CD8-positive, alpha-beta memory T cell (primary cell): ENCODE measurements at places on chromosomes 16 and 17. TPM values are rescaled to one million over a fixed set of nuclear protein-coding genes. Genes with fewer than 3 reads are reported as not detected.

HS3ST3B1 gene
- total RNA-seq: 5.5 TPM

EVPL gene
- total RNA-seq: 0.11 TPM

SLC6A2 gene
- not detected for total RNA-seq

CBX4 gene
- total RNA-seq: 9.8 TPM

GRCh38 chr17:15233022-15233805, 31.9 kb downstream of the PMP22 start:
- no peaks in the 10 kb centered on the region for H3K4me1 ChIP-seq
- no peaks in the 10 kb centered on the region for H3K27me3 ChIP-seq
- no peak overlapping the region for H3K27ac ChIP-seq
- no peaks in the 10 kb centered on the region for H3K36me3 ChIP-seq

- no peak overlapping the region for H3K4me3 ChIP-seq
- no peaks in the 10 kb centered on the region for H3K27me3 ChIP-seq
- no peaks in the 10 kb centered on the region for H3K36me3 ChIP-seq
- no peak overlapping the region for H3K27ac ChIP-seq
- H3K4me1 ChIP-seq: peaks cover 11% of the 10 kb centered on the region
- DNase-seq: no peak
Measured at GRCh38 chr17:17740615-17741348, 59.5 kb downstream of the RAI1 start.

DNA sequence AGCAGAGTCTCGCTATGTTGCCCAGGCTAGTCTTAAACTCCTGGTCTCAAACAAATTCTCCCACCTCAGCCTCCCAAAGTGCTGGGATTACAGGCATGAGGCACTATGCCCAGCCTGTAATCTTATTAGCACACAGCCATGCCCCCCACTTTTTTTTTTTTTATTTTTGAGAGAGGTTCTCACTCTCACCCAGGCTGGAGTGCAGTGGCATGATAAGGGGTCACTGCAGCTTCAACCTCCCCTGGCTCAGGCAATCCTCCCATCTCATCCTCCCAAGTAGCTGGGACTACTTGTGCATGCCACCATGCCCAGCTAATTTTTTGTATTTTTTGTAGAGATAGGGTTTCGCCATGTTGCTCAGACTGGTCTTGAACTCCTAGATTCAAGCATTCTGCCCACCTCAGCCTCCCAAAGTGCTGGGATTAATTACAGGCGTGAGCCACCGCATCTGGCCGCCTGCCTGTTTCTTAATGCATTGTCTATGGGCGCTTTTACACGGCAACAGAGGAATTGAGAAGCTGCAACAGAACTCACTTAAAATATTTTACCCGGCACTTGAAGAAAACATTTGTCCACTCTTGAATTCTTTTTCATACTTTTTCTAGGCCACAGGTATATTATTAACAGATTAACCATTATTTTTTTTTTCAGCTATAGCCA, 8.8 kb upstream of the CEP20 start:
- no peaks in the 10 kb centered on the region for H3K36me3 ChIP-seq
- H3K27ac ChIP-seq: no peak overlapping the region
- no peaks in the 10 kb centered on the region for H3K27me3 ChIP-seq
- DNase-seq: no peak

DNA sequence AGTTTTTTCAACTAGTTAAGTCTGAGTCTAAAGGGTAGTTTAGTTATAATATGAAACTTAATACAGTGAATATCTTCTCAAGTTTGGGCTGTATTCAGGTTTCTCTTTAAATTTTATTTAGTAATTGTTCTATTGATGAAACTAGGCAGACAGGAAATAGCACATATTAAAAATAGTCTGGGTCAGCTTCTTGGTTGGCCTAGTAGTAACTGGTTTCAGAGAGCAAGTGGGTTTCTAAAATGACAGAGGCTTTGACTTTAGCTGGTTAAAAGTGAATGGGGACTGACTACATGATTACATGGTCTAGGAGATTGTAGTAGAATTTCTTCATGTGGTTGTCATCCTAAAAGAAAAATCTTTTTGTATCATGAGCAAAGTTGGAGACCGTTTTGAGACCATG, 46.8 kb downstream of the OMG start:
- no peak overlapping the region for H3K27ac ChIP-seq
- no peaks in the 10 kb centered on the region for H3K4me1 ChIP-seq
- H3K4me3 ChIP-seq: no peak overlapping the region
- H3K36me3 ChIP-seq: peaks cover 6% of the 10 kb centered on the region
- no peak for DNase-seq

DNA sequence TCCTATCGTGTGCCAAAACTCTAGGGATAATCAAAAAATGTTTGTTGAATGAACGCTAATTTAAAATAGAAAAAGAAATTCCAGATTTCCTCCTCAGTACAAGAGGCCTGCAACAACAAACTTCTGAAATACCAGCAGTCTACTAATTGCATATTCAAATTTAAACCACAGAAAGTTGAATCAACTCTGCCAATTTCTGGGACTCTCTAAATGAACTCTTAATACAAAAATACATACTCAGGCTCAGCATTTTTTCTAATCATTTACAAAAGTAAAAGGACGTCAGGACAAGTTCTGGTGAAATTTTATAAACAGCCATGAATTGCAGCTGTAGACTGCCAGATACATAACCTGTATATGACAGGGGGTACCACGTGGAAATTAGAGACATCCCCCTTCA, 49.0 kb downstream of the KANSL1 start:
- H3K36me3 ChIP-seq: no peaks in the 10 kb centered on the region
- no peak overlapping the region for H3K4me3 ChIP-seq
- H3K4me1 ChIP-seq: peaks cover 94% of the 10 kb centered on the region

DNA sequence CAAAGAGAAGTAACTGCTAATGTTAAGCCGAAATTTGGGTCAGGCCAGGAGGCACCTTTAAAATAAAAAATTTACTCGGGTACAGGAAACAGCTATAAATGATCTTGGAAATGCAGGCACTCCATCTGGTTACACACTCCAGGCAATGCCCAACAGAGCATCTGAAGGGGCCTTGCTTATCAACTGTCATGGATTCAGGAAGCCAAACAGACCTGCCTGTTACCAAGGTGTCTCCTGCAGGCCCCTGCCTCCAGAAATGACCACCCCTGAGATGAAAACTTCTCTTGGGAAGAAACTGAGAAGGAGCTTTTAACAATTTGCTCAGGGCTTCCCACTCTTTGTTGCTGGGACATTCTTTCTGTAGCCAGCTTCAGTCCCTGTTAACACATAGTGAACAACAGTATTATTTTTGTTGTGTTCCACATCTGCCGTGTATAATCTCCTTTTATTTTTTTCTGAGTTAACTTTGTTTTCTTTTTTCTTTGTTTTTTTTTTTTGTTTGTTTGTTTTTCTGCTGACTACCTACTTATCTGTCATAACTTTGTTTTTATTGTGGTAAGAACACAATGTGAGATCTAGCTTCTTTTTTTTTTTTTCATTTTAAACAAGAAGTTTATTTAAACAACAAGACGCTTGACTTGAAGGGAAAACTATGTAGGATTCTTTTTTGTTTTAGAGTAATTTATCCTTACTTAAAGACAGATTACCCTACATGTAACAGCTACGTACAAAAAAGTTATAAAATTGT, 18.7 kb upstream of the ATP5MC1 start:
- no peaks in the 10 kb centered on the region for H3K4me1 ChIP-seq
- DNase-seq: no peak
- no peaks in the 10 kb centered on the region for H3K36me3 ChIP-seq

DNA sequence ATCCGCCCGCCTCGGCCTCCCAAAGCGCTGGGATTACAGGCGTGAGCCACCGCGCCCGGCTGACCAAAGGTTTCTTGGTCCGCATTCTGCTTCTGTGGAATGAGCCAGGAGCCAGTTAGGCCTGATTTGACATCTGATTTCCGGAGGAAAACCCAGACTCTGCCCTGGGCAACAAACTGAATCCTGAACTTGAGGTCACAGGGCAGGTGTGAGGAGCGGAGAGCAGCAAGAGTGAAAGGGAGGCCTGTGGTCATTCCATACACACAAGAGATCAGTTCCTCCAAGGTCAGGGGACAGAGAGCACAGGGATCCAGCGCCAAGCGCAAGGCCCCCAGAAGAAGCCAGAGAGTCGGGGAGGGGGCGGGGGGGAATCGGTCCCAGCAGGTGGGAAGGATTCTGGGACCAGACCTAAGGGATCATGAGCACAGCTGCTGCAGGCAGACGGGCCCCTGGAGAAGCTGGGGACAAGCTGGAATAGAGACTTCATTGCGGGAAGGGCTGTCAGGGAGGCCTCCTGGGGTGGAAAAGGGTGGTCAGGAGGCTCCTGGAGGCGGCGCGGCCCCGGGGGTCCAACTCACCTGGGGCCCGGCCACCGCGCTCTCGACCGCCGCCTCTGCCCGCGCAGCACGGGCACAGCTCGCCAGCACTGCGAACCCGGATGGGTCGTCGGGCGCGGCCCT, 436 bp downstream of the SHPK start:
- no peak for DNase-seq
- H3K4me1 ChIP-seq: no peaks in the 10 kb centered on the region
- peak overlapping the region; percentile 90 for H3K27ac ChIP-seq
- no peaks in the 10 kb centered on the region for H3K36me3 ChIP-seq
- H3K27me3 ChIP-seq: no peaks in the 10 kb centered on the region
- H3K4me3 ChIP-seq: peak overlapping the region; percentile 74

DNA sequence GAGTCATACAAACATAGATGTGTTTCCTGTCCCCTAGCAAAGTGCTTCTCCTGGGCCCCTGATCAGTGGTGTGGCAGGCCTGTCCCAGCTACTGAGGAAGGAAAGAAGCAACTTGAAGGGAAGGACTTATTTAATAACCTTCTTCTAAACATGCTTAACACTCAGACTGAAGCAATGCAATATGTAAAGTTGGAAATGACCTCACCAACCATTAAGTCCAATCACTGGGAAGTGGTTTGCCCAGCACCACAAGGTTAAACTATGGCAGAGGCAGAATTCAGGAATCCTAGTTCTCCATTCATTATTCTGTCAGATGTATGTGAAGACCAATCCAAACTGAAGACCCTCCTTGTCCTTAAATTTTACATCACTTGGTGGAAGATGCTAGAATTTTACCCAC, 39.1 kb downstream of the CENPV start:
- H3K27me3 ChIP-seq: no peaks in the 10 kb centered on the region
- H3K27ac ChIP-seq: no peak overlapping the region
- DNase-seq: no peak
- H3K36me3 ChIP-seq: no peaks in the 10 kb centered on the region

DNA sequence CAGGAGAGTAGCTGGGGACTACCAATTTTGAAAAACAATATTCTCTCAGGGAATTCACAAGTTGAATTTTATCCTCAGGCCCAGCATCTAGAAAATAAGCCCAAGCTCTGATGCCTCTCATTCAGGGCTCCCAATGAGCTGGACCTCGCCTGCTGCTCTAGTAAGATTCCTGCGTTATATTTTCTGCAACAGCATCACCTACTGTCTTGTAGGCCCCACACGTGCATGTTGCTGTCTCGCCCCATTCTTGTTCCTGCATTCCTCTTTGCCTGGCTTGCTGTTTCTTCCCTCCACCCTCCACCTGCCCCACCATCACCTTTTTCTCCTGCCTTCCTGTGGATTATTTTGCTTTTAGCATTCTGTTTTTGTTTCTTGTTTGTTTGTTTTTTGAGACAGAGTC, 8.3 kb upstream of the ST6GALNAC2 start:
- DNase-seq: no peak
- H3K4me1 ChIP-seq: no peaks in the 10 kb centered on the region
- no peak overlapping the region for H3K27ac ChIP-seq
- no peaks in the 10 kb centered on the region for H3K27me3 ChIP-seq

GRCh38 chr16:75080205-75081029, 36.2 kb downstream of the LDHD start:
- no peak overlapping the region for H3K27ac ChIP-seq
- peaks cover 24% of the 10 kb centered on the region for H3K4me1 ChIP-seq
- H3K4me3 ChIP-seq: no peak overlapping the region
- H3K27me3 ChIP-seq: no peaks in the 10 kb centered on the region
- H3K36me3 ChIP-seq: no peaks in the 10 kb centered on the region

DNA sequence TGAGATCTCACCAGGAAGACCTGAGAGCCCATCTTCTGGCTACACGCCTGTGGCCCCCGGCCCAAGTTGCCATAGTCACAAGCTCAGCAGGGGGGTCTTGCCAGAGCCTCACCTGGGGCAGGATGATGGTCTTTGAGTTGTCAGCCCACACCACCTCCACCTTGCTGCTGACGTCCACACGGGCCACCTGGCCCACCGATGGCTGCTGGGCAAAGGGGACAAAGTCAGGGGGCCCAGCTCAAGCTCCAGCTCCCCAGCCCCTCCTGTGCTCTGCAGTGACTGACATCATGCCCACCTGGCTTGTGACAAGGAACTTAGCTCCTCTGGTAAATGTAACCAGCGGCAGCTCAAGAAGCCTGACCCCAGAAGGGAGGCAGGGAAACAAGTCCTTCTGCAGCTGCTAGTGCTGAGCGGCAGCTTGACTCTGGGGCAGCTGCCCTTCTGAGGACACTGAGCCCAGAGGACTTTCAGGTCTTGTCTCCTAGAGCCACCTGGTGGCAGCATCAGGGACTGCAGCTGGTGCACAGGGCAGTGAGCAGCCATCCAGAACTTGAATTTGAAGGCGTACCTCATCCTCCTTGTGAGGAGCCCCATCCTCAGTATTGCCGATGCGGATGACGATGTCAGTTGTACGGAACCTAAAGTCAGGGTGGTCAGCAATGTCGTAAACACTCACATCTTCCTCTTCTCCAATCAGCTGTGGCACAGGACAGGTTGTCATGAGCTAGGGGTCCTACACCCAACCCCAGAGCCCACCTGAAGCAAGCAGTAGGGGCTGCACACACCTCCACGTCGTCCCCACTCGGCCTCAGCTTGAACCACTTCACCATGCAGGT, 13.5 kb downstream of the SPHK1 start:
- H3K4me3 ChIP-seq: no peak overlapping the region
- H3K27ac ChIP-seq: no peak overlapping the region
- no peaks in the 10 kb centered on the region for H3K27me3 ChIP-seq
